Dorsolateral prefrontal cortex (tissue), 122 donors: ENCODE measurements at places on chromosomes 6 and 20. TPM values are rescaled to one million over a fixed set of nuclear protein-coding genes. Genes with fewer than 3 reads are reported as not detected.

- no peak for DNase-seq
These were observed 52.4 kb upstream of the TBC1D7 start for GRCh38 chr6:13380761-13381160.

- no peak for DNase-seq
These were observed 172.8 kb upstream of the PMEPA1 start for GRCh38 chr20:57882451-57883161.

DNA sequence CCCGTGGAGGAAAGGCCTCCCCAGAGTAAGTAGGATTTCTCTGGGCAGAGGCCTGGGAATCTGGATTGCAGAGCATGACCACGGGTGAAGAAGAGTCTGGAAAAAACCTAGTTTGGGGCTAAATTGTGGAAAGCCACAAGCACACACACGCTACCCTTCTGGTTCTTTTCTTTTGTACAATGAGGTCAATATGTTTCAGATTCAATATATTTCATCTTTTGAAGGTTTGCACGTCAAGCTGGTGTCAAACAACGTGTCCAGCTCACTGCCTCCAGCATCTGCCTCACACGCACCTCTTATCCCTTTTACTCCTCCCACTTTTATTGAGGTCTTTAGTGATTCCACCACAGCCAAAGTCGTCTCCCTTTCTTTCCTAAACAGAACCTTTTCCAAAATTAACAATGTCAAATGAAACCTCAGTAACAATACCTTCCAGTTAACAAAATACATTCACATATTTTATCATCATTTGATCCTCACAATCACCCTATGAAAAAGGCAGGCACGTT, 773 bp upstream of the EPB41L2 start:
- DNase-seq = no peak

DNA sequence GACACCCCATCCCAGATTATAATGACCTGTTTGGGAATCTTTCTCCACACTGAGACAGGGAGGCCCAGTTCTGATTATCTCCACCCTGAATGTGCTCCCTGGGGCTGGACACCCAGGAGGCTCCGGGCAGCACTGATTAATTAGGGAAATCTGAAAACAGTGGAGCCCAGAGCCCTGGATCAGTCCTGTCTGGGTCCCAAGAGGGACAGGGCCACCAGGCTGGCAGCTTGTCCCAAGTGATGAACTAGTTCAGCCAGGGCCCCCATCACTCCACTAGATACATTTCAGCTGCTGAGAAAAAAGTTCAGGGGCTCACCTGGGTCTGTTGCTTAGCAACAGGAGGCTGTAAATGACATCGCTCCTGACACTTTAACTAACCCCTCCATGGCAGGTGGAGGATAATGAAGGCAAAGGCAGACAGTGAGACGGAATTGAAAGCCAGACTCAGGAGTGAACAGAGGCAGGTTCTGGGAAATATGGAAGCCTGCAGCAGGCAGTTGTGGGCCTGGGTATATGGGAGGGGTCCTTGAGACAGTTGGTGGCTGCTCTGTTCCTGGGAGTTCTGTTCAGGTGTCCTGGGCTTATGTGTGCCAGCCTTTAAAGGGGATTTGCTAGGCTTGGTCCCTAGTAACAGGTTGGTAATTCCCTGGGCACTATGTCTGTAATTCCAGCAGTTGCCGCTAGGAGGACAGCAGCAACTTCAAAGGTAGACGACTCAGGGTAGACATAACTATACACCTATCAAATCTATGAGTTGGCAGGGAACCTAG, 78.3 kb upstream of the CTNNBL1 start:
- DNase-seq = no peak

- no peak for DNase-seq
These were observed 243.5 kb upstream of the PREP start for GRCh38 chr6:105646391-105646867.

GRCh38 chr20:16205507-16205906, 367.7 kb downstream of the KIF16B start:
- DNase-seq = no peak

GRCh38 chr6:16712255-16712930, 48.9 kb downstream of the ATXN1 start:
- no peak for DNase-seq

- DNase-seq = no peak
These were observed 83.8 kb downstream of the FNDC1 start for GRCh38 chr6:159252955-159253508.

DNA sequence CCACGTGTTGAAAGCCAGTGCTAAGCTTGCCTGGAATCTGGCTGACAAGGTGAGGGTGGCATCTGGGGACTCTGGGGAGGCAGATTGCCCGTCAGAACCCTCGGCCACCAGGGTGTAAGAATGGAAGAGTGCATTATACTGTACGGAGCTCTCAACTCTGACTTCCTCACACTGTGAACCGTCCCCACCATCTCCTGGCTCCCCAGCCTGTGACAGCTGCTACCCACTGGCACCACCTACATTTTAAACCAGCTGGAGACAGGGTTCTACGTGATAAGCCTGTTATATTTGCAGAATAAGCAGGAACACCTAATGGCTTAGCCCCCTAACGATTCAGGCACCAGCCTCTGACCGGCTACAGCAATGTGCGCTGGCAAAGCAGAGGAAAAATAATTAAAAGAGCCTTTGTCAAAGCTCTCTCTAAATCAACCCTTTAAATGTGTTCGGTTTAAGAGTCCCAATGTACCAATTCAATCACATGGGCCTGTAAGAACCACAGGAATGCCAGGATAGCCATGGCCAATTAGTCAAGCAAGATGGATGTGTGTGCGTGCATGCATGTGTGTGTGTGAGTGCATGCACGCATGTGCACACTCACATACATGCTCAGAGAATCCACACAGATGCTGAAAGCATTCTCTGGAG, 89.1 kb upstream of the TAB2 start:
- no peak for DNase-seq

GRCh38 chr6:12381587-12381986, 91.4 kb downstream of the EDN1 start:
- no peak for DNase-seq

DNA sequence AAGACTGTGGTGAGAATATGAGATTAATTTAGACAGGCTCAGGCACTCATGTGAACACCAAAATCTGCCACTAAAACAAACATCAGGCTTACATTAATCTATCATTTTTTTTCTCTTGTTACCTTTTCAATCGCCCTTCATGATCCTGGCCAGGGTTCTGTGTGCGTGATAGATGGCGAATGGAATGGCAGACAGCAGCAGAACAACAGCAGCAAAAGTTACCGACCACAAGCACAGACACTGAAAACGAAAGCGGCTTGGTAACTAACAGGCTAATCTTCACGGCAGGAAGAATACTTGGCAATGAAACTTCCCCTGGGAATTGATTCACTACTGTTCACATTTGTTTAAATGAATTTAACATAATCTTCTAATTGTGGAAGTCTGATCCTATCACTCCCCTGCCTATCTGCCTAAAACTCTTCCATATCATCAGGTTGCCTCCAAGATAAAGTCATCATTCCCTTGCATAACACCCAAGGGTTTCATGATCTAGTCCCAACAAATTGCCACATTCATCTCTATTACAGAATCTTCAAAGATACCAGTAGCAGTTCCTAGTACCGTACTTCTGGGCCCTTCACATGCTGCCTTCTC, 28.7 kb downstream of the PTPRK start:
- DNase-seq = no peak

DNA sequence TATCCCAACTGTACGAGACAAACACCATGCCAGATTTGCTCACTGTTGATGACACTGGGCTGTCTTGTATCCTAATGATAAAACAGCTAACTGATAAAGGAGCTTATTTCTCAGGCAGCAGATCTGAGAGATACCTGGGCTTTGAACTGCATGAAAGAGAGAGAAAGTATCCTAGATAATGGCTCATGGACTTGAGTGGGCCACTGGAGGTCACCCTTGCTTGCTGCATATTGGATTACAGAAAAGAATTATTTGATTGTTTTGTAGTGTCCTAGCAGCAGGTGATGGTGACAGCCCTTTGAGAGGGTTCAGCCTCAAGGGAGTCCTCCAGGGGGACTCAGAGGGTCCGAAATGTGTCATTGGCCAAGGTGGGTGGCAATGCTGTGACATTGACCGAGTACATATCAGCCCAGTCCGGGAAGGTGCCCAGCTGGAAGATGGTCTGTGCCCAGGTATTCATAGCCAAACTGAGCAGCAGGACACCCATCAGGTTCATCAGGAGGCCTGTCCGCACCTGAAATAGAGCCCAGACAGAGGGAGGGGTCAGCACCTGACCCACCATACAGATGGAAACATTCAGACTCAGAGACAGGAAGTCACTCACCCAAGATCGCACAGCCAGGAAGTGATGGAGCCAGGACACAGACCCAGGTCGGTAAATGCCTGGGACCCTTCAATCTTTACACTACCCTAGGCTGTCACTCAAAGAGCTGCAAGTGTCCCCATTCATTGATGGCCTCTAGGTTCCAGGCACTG, 9.4 kb upstream of the OCSTAMP start:
- DNase-seq = no peak

DNA sequence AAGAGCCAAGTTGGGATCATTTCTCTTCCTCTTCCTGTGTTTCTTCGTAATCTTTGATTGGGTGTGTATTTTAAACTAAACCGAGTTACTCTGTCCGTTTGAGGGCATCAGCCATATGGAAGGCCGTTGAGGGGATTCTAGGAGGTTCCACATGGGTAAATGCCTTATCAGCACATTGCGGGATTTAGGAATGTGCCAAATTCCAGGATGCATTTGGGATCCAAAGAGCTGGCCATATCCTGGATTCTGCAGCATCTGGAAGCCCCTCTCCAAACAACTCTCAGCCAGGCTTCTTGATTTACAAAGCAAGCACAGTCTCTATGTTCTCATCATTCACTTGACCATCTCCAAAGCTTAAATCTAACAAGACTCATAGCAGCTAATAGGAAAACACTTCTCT, 67.6 kb upstream of the RIN2 start:
- DNase-seq = no peak

- DNase-seq = no peak
These were observed 21.7 kb upstream of the IL17A start for GRCh38 chr6:52164319-52165094.

GRCh38 chr20:10721137-10721896, 47.5 kb upstream of the JAG1 start:
- no peak for DNase-seq

DNA sequence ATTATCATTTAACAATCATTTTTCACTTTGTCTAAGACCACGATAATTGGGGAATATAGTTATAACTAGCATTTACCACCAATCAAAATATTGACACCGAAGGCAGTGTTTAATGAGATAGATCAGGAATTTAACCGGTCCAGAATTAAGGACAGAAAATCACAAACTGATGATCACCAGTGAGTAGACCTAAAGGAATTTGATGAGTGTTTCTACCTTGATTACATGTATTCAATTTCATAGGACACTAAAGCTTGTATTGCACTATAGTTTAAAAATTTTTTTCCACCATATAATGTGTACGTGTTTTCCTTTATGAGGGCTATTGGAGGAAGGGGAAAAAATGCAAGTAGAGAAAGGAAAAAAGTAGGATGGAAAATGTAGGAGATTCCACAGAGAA, 22.6 kb upstream of the ARHGAP18 start:
- no peak for DNase-seq

DNA sequence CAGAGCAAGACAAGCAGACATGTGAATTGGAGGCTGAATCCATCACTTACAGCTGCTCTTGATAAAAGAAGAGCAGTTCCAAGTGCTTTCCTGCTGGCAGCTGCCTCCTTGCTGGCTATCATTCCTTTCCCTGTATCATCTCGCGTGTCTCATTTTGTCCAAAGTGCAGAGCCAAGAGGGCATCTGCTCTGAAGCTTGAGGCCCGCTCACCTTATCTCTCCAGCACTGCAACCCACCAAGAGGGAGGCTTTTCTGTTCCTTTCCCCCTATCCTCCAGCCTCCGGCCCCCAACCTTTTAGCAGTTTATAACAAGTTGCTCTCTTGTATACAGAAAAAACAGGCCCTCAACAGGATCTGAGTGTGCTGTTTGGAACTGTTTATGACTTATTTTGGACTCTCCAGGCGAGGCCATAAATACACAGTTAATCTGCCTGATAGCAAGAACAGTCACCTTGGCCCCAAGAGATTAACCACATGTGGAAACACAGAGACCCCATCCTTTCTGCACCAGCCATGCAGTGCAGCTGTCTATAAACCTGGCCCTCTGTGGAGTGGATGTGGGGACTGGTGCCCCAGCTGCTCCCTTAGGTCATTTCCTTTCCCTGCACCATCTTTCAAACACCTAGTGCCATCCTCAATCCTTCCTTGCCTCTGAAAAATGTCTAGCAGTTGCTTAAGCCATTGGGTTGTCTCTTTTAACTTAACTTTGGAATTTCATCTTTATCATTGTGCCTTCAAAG, 172.5 kb upstream of the FERMT1 start:
- no peak for DNase-seq

DNA sequence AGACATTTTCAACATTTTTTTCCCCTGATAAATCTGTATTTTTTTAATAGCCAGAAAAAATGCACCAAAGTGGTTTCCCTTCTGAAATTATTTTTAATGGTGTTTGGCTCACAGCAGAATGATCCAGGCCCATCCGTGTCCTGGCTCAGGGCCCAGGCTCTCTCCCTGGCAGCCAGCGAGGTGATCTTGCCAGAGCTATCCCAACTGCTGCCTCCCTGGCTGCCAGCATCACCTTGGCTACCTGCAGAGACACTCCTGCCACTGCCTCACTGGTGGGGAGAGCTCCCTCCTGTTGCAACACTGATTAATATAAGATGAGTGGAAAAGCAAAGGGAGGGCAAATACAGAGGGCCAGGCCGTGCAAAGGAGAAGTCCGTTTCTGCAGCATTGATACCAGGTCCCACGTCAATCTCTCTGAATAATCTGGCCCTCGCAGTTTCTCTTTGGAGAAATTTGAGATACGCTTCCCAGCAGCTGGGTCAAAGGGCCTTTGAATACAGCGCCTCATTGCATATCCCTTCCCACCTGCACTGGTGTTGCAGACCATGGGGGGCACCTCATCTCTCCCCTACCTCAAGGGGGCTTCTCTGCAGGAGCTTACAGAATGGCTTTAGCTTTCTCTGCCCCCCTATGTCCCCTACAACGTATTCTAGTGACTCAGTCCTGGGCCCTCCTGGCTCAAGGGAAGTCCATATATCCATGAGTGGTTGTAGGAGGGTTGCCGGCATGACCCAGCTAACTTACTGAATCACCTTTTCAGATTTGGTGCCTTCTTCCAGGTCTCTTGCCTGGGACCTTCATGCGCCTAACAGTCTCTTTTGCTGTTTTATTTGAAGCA, 12.8 kb upstream of the DSTN start:
- DNase-seq = peak; percentile 32

DNA sequence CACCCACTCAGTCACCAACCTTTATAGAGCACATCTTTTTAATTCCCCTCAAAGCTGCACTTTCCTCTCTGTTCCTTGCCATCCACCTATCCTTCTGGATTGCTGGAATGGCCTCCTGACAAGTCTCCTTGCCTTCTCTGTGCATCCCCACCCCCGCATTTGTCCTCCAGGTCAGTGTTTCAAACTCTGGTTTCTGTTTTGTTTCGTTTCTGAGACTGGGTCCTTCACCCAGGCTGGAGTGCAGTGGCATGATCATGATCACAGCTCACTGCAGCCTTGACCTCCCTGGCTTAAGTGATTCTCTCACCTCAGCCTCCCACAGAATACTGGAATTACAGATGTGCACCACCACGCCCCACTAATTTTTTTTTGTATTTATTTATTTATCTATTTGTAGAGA, 96.2 kb downstream of the PLCB1 start:
- no peak for DNase-seq

GRCh38 chr20:4130404-4131189, 115.2 kb upstream of the RNF24 start:
- DNase-seq = no peak

The TSPO2 gene
- total RNA-seq = not detected

The SOX12 gene
- 16.8 TPM for total RNA-seq

The NOL4L gene
- total RNA-seq = 31.9 TPM

The SFTA2 gene
- not detected for total RNA-seq

The DUSP15 gene
- 12.0 TPM for total RNA-seq
